ENCODE measurements at places on chromosomes 13 and 19. TPM values are rescaled to one million over a fixed set of nuclear protein-coding genes. Genes with fewer than 3 reads are reported as not detected.

UBE2L5 gene
- total RNA-seq, result not detected

IGFL3 gene
- not detected for total RNA-seq

GRCh38 chr19:18368504-18369222 lies 17.3 kb upstream of the GDF15 start:
- H3K4me3 ChIP-seq, result no peak overlapping the region
- H3K4me1 ChIP-seq, result peaks cover 24% of the 10 kb centered on the region
- H3K36me3 ChIP-seq, result no peaks in the 10 kb centered on the region

ZSCAN22 gene
- 3.3 TPM for total RNA-seq

DNA sequence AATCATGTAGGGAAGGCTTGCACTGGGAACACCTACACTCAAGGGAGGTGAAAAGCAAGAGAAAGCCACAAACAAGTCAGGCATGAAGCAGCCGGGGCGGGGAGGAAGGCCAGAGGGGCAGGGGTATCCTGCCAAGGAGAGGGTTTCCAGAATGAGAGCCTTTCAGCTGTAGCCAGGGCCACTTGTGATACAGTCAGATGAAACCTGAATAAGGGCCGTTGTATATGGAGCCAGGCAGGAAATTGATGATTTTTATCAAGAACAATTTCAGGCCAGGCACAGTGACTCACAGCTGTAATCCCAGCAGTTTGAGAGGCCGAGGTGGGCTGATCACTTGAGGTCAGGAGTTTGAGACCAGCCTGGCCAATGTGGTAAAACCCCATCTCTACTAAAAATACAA lies 4.4 kb downstream of the TRPM4 start:
- no peak overlapping the region for H3K4me3 ChIP-seq
- H3K36me3 ChIP-seq, result no peaks in the 10 kb centered on the region
- H3K27ac ChIP-seq, result no peak overlapping the region
- H3K27me3 ChIP-seq, result no peaks in the 10 kb centered on the region
- peak; percentile 22 for DNase-seq

SELENOW gene
- total RNA-seq, result 254 TPM

- DNase-seq, result peak; percentile 87
- no peaks in the 10 kb centered on the region for H3K36me3 ChIP-seq
- no peaks in the 10 kb centered on the region for H3K27me3 ChIP-seq
- H3K4me1 ChIP-seq, result no peaks in the 10 kb centered on the region
- no peak overlapping the region for H3K4me3 ChIP-seq
Measured at GRCh38 chr13:24651718-24652345, 28.4 kb upstream of the ATP12A start.

GRCh38 chr13:97307882-97308624 lies 85.9 kb downstream of the MBNL2 start:
- no peak for DNase-seq
- no peaks in the 10 kb centered on the region for H3K4me1 ChIP-seq
- peak overlapping the region; percentile 51 for H3K27ac ChIP-seq
- H3K4me3 ChIP-seq, result no peak overlapping the region
- no peaks in the 10 kb centered on the region for H3K27me3 ChIP-seq

GRCh38 chr13:81480634-81481033 lies 1139.7 kb upstream of the SPRY2 start:
- H3K36me3 ChIP-seq, result no peaks in the 10 kb centered on the region
- H3K4me1 ChIP-seq, result no peaks in the 10 kb centered on the region
- H3K27me3 ChIP-seq, result no peaks in the 10 kb centered on the region
- DNase-seq, result no peak
- H3K27ac ChIP-seq, result no peak overlapping the region
